Lower leg skin (tissue), 4 donors: ENCODE measurements at places on chromosomes 4 and X.

DNA sequence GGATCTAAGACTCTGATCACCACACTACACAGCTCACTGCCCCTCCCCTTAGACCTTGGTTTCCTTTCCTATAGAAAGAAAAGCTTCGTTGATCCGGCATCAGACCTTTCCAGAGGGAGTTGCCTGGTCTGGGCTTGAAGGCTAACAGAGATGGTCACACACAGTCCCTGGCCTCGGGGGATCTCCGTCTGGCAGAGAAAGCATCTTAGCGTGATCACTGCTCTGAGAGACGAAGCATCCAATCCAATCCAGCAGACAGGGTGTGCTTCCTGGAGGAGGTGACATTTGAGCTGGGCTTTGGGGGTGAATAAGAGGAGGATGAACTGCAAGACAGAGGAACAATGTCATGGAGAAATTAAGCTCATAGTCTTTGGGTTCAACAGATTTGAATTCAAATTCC lies 49.5 kb downstream of the HTRA3 start:
- peak; percentile 52 for DNase-seq

GRCh38 chr4:76459291-76459723 lies 24.3 kb downstream of the SHROOM3 start:
- no peak for DNase-seq

- DNase-seq: no peak
Measured at GRCh38 chr4:95675623-95676022, 126.8 kb upstream of the UNC5C start.

DNA sequence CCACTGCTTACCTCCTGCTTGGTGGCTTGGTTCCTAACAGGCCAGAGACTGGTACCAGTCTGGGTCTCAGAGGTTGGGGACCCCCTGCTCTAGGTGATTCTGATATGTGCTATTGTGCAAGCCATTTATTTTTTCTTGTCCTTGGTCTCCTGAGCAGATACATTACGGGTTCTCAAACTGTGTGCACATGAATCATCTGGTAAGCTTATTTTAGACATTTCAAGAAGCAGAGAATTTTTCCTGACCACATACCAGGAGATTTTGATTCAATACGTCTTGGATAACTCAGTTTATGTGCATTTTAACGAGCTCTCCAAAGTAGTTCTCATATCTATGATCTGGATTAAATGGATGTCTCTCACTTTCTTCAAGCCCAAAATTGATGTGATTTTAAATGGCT lies 77.2 kb downstream of the FHIP1A start:
- no peak for DNase-seq

DNA sequence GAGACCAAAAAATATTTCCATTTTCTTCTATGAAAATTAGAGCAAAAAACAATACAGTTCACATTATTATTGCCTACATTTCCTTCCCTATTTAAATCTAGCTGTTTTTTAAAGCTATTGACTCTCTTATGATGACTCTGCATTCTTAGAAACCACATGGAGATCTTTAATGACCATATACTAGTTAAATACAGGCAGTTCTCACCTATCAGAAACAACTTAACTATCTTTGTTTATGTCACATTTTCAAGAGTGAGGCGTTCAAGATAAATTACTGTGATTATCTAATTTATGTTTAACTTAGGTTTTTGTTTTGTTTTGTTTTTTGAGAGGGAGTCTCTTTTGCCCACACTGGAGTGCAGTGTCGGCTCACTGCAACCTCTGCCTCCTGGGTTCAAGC lies 3.0 kb downstream of the CISD2 start:
- no peak for DNase-seq

DNA sequence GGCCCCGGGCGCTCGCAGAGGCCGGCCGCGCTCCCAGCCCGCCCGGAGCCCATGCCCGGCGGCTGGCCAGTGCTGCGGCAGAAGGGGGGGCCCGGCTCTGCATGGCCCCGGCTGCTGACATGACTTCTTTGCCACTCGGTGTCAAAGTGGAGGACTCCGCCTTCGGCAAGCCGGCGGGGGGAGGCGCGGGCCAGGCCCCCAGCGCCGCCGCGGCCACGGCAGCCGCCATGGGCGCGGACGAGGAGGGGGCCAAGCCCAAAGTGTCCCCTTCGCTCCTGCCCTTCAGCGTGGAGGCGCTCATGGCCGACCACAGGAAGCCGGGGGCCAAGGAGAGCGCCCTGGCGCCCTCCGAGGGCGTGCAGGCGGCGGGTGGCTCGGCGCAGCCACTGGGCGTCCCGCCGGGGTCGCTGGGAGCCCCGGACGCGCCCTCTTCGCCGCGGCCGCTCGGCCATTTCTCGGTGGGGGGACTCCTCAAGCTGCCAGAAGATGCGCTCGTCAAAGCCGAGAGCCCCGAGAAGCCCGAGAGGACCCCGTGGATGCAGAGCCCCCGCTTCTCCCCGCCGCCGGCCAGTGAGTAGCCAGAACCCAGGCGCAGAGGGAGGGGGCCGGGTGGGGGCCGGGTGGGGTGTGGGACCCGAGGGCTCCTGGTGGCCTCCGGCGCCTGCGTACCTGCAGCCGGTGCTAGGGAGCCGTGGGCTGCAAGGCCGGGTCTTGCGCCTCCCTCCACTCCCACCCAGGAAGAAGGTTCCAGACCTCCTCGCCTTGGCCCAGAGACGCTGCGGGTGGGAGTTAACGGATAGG lies 534 bp downstream of the MSX1 start:
- no peak for DNase-seq

DNA sequence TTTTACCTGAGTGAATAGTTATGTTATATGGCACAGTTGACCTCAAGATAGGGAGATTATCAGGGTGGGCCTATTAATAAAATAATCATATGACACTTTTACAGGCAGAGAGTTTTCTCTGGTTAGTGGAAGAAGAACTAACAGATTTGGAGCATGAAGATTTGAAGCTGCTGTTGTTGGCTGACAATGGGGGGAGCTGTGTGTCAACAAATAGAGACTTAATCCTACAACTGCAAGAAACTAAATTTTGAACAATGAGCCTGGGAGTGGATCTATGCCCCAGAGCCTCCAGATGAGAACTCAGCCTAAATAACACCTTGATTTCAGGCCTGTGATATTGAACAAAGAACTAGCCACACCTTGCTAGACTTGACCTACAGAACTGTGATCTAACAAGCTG lies 7.2 kb upstream of the CCSER1 start:
- DNase-seq: no peak

DNA sequence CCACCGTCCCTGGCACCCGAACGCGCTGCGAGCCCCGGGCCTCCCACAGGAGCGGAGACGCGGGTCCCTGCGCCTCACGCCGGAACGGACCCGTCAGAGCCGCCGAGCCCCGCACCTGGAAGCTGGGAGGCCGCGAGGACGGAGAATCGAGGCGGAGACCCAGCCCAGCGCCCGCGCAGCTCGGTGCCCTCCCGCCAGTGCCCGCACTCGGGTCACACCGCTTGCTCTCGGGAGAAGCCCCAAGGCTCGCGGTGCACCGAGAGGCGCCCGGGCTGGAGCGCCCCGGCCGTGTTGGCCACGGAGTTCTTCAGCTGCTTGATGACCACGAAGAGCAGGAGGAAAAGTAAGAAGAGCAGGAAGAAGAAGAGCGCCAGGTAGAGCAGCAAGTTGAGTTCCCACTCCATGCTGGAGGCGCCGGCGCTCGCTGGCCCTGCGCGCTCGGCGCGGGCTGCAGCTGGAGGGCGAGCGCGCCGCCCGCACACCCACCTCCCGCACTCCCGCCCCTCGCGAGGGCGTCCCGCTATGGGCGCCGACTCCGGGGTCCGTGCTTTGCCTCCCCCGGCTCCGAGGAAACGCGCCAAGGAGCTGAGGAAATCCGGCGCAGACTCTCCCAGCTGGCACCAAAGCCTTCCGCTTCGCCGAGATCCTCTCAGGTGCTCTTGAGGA lies at the start of gene SMIM43:
TSS of gene SMIM43 (minus strand) at position 463 of the 666 bp plus-strand sequence. CDS start at position 404, 59 bp downstream.
- no peak for DNase-seq

GRCh38 chr4:149493492-149493891 lies 322.2 kb downstream of the IQCM start:
- DNase-seq: no peak

DNA sequence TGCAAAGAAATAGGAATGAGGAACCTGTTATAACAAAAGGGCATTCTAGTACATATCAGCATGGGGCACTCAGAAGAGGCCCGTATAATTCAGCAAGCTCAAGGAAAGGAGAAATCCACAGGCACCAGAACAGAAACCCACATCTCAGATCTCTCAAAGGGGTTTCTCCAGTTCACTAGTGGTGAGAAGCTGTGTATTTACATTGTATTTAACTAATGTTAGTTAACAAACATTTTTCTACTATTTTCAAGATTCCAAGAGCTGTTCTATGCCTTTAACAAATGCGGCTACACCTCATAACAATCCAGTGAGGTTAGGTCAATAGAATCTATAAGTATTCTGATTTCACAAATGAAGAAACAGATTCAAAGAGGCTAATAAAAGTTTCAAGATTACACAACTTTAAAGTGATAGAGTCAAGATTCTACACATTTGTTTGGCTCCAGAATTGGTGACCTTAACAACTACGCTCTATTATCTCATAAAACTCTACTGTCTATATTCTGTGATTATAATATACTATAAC lies 77.3 kb downstream of the CXXC4 start:
- DNase-seq: no peak

GRCh38 chrX:1442724-1443367 lies 9.9 kb downstream of the ASMTL start:
- DNase-seq: peak; percentile 21

DNA sequence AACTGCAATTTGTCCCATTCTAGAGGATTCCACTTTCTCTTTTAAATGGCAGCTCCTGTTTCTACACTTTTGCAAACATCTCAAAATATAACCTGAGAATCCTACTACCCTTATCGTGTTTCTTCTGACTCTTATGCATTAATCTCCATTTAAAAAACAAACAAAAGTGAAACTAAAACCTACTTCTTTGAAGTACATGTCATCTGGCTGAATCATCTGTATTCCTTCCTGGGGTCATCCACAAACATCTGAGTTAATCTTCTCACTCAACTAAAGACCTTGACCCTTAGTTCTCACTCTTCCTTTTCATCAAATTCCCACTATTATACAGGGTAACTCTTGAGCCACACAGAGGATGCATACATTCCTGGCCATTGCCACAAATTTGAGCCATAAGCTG lies 584.8 kb downstream of the PPARGC1A start:
- DNase-seq: no peak

DNA sequence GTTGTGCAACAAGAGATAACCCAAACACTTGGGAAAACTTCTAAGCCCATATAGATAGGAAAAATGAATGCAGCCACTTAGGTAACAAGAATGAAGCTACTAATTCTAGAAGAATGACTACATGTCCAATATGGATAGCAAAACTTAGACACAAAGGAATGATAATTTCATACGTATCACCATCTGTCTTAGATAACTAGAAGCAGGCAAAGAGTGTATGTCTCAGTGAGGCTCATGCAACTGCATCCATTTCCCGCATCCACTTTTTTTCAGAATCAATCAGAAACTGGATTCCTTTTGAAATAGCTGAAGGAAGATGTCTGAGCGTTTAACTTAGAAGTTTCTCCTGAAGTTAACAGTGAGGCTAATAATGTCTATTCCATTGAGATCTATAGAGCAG lies 408.7 kb upstream of the PITX2 start:
- DNase-seq: no peak
